ENCODE measurements at places on chromosomes 11 and 22.

DNA sequence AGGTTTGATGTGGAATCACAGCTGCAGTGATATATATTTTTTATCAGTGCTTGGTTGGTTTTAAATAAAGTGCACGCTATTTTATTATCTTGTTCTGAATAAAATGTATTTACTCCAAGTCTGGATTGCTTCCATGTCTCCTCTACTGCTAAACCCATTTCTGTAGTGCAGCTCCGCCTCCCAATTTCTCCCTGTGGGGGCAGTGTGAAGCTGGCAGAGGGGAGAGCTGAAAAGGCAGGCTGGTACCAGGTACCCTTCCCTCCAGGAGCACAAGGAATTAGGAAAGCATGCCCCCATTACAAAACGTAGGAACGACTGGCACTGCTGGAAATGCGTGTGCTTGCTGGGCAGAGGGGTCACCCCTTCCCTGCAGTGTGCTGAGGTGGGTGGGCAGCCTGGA lies 934 bp upstream of the TMEM132A start:
- DNase-seq = no peak

- peak; percentile 37 for DNase-seq
Measured at GRCh38 chr11:64395545-64396078, 36.6 kb downstream of the RPS6KA4 start.

- DNase-seq = no peak
Measured at GRCh38 chr11:133816146-133816870, 29.0 kb downstream of the SPATA19 start.

- DNase-seq = no peak
Measured at GRCh38 chr11:77672264-77672663, 34.7 kb upstream of the CLNS1A start.

DNA sequence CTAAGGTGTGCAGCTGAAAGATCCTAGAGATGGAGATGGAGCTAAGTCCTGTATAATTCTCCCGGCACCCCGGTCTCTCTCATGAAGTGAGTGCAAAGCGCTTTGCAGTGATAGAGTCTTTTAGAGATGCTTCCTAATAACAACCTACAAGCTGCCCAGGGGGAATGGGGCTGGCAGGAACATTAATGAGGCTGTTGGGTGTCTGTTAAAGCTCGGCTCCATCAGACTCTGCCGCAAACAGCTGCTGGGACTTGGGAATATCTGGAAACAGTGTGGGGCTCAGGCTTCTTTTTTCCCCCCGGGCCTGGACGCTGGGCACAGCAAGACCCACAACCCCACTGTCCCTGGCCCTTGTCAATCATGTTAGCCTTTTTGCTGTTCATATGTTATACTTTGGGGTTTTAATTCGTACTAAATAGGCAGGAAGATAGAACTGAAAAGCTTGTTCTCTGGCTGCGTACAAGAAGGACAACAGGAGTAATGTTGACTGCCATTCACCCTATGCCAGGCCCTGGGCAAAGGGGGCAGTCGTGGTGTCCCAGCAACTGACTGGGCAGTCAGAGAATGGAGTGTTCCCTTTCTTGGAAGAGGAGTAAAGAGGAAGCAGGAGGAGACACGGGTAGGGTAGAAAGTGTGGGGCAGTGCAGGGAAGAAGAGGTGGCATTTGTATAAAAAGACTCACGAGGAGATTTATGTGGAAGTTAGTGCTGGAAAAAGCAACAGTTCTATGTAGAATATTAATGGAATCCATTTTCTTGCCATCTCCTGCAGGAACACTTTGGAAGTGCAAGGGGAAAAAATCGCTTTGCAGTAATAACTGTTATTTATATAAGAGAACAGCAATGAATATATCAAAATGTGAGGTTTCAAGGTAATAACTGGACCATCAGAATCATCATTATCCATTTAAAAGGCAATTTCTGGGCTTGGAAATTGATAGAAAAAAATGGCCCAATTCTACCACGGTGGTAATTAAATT lies 232.8 kb downstream of the GRIK4 start:
- no peak for DNase-seq

DNA sequence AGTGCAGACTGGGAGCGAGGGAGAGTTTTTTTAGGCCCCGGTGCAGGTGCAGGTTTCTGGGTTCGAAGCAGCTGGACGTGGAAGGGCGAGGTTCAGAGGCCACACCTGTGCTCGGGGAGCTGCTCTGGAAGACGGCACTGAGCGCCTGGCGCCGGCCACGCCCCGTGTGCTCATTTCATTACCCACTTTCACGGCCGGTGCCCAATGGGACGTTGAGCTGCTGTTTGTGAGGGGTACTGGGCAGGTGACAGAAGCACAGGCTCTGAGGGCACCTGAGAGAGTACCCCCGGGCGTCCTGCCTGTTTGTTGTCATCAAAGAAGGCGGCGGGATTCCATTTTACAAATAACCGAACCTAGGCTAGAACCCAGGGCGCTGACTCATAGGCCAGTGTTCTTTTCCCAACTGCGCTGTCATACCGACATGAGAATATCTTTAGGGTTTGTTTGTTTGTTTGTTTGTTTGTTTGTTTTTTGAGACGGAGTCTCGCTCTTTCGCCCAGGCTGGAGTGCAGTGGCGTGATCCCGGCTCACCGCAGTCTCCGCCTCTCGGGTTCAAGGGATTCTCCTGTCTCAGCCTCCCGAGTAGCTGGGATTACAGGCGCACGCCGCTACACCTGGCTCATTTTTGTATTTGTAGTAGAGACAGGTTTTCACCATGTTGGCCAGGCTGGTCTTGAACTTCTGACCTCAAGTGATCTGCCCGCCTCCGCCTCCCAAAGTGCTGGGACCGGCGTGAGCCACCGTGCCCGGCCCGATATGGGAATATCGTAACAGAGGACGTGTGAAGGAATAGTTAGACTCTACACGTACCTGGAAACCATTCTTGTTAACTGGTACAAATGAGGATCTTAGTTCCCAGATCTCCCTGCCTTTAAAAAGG lies 16.6 kb upstream of the SPTBN2 start:
- peak; percentile 35 for DNase-seq

All from suppressor macrophage (primary cell).